Thoracic aorta (tissue), 2 donors: ENCODE measurements at places on chromosomes 5 and 9. TPM values are rescaled to one million over a fixed set of nuclear protein-coding genes. Genes with fewer than 3 reads are reported as not detected.

The SLC6A7 gene
- not detected for total RNA-seq

The TIMD4 gene
- total RNA-seq: 7.6 TPM

The ASPN gene
- total RNA-seq: 122 TPM

DNA sequence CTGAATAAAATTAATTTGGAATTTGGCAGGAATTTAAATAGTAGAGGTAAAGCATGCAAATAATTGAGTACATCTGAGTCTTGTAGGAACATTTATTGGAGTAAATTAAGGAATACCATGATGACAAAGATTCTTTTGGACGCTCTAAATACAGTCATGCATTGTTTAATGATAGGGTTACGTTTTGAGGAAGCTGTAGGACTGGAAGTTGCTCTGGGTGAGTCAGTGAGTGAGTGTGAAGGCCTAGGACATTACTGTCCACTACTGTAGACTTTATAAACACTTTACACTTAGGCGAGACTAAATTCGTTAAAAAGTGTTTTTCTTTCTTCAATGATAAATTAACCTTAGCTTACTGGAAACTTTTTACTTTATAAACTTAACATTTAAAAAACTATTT, 113.0 kb downstream of the FAM170A start:
- H3K4me1 ChIP-seq: no peaks in the 10 kb centered on the region
- no peaks in the 10 kb centered on the region for H3K36me3 ChIP-seq
- no peaks in the 10 kb centered on the region for H3K27me3 ChIP-seq
- DNase-seq: no peak
- no peak overlapping the region for H3K27ac ChIP-seq

DNA sequence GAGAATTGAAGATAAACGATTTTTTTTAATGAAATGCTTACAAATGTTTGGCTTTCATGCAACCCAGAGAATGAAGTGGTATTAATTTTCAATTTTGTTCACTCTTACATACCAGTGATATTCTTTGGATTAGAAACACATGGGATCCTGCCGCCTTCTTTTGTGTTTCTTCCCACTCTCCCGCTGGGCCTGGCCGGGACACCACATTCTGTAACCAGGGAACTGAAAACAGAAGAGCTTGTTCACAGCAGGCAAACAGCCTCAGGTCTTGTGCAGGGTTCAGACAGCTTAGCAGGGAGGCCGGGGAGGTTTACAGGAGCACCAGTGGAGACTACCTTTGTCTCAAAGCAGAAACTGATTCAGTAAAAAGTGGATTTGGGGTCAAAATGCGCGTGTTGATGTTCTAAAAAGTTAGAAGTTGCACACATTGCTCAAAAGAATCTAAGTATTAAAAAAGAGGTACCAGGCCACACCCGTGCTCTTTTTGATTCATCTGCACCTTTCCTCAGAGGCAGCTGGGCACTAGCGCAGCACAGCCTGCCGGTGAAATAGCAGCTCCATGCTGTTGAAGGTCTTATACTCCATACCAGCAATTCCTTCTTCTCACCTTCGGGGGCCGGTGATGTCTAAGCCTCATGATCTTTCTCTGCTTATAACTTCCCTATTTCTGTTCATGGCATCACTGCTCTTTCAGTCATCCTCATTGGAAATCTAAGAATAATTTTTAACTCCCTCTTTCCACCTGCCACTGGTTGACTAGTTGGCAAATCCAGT, 67.1 kb downstream of the GRAMD2B start:
- H3K36me3 ChIP-seq: peaks cover 36% of the 10 kb centered on the region
- no peak overlapping the region for H3K4me3 ChIP-seq
- H3K4me1 ChIP-seq: peaks cover 46% of the 10 kb centered on the region
- H3K27ac ChIP-seq: peak overlapping the region; percentile 33

GRCh38 chr5:116135344-116135743, 50.5 kb downstream of the COMMD10 start:
- no peak overlapping the region for H3K4me3 ChIP-seq
- H3K27ac ChIP-seq: no peak overlapping the region

- no peak overlapping the region for H3K27ac ChIP-seq
- no peaks in the 10 kb centered on the region for H3K27me3 ChIP-seq
- no peak overlapping the region for H3K4me3 ChIP-seq
- no peak for DNase-seq
- H3K4me1 ChIP-seq: no peaks in the 10 kb centered on the region
Measured at GRCh38 chr9:95370064-95370463, 52.6 kb upstream of the FANCC start.

- H3K4me1 ChIP-seq: peaks cover 12% of the 10 kb centered on the region
- H3K27ac ChIP-seq: no peak overlapping the region
- no peaks in the 10 kb centered on the region for H3K36me3 ChIP-seq
- no peak overlapping the region for H3K4me3 ChIP-seq
Measured at GRCh38 chr5:143738417-143739401, 73.3 kb upstream of the HMHB1 start.

- no peak for DNase-seq
- H3K27me3 ChIP-seq: no peaks in the 10 kb centered on the region
- H3K36me3 ChIP-seq: no peaks in the 10 kb centered on the region
- no peaks in the 10 kb centered on the region for H3K4me1 ChIP-seq
Measured at GRCh38 chr5:116382032-116382873, 192.4 kb downstream of the SEMA6A start.
